ENCODE measurements at places on chromosomes 2 and 18.

- no peak for DNase-seq
These were observed 404.7 kb downstream of the BCL11A start for GRCh38 chr2:60148716-60149115.

DNA sequence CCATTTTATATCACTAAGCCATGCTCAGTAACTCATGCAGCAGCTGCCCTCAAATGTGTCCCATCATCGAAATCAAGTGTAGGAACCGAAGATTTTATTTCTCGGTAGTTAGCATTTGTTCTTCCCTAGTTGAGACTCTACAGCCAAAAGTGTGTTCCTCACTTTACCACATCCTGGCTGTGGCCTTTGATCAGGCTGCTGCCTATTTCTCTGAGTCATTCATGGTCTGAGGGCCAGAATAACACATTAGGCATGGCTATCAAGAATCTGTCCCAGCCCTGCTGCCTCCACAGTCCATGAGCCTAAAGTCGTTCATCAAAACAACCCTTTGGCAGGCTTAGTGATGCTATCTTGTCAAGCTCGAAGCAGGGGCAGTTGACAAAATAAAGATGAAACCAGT, 300.1 kb downstream of the TDRD15 start:
- no peak for DNase-seq

GRCh38 chr18:66674286-66674685, 70.4 kb upstream of the CDH19 start:
- no peak for DNase-seq

DNA sequence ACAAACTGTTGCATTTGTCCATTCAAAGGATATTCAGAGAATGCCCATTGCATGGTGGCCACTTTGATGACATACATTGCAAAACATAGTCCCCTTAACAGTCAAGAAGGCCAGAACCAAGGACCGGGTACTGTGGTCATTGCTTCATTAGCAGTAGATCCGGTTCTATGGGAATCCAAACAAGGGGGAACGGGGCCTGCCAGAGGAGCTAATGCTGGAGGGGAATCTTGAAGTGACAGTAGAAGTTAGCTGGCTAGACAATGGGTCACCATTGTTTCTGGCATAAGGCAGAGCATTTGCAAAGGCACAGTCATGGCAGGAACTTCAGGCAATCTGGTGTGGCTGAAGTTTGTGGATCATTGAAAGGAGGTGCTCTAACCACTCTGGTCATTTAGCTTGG, 279.7 kb downstream of the SS18 start:
- no peak for DNase-seq

DNA sequence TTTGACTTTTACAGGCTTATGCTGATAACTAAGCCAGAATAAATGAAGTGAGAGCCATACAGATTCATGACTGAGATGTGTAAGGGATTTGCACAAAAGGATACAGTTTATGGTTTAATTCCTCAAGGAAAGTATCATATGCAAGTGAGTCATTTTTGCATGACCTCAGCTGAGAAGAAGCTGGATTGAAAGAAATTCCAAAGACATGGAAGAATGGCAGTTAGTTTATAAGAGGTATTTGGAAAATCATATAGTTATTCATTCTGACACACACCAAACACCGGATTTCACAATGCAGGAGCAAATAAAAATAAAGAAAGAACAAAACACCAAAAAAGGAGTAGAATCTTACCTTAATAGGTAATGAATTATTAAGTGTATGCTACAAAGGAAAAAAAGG, 83.2 kb upstream of the RND3 start:
- DNase-seq = no peak

GRCh38 chr2:109143214-109144187, 14.5 kb downstream of the SH3RF3 start:
- no peak for DNase-seq

- DNase-seq = no peak
These were observed 57.3 kb downstream of the VIT start for GRCh38 chr2:36753706-36754221.

- DNase-seq = no peak
These were observed 383.6 kb downstream of the PIK3C3 start for GRCh38 chr18:42338683-42339082.

DNA sequence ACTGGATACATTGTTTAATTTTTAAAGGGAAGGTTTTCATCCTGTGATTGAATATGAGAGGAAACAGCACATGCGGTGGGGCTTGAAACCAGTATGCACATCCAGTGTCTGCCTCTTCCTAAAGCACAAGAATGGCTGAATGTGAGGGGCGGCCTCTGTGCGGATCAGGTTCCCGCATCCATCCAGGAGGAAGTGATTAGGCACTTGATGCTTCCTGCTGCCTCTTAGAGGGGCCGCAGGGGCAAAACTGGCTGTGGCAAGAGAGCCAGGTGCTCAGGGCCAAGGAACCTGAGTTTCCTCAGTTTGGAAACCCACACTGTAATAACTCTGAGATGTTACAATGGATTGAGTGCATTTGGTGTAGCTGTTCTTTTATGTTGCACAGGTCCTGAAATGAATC, 48.8 kb downstream of the THNSL2 start:
- DNase-seq = no peak

DNA sequence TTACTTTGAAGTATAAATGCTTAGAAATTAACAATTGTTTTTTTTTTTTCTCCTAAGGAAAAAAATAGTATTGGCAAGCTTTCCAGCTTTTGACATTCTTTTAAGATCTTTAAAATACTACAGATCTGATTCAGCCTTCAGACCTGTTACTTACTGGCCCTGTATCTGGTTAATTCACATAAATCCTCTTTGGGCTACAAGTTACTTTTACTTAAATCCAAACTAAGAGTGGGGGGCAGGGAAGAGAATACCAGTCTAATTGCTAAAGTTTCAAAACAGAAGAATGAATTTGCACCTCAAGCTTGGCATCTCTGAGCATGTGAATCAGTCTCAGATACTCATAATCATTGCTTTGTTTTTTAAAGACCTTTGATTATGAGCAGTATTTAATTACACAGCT, 386.3 kb downstream of the PARD3B start:
- DNase-seq = no peak

GRCh38 chr2:237299906-237300305, 114.1 kb downstream of the COL6A3 start:
- peak; percentile 66 for DNase-seq

DNA sequence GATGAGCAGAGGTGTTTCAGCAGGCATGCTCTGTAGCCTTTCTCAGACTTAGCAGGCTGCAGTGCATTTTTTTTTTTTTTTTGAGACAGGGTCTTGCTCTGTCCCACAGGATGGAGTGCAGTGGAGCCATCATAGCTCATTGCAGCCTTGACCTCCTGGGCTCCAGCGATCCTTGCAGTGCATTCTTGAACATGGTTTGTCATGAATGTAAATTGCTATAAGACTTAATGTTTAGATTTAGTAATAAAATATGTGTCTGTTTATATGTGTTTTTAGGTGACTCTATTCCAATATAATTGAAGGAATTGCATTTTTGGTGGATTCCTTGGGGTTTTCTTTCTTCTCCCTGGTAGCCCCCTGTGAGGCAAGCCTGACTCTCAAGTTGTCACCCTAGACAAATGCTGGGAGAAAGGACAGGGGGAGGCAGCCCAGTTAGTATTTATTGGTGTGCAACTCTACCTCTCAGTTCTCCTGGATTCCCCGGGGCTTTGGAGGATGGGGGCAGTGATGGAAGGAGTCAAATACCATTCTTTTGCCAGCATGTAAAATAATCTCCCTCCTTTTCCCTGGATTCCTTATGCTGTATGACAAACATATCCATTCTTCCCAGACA, 22.7 kb downstream of the LYPD6B start:
- no peak for DNase-seq

- no peak for DNase-seq
These were observed 267.0 kb downstream of the SRBD1 start for GRCh38 chr2:45344071-45344470.

DNA sequence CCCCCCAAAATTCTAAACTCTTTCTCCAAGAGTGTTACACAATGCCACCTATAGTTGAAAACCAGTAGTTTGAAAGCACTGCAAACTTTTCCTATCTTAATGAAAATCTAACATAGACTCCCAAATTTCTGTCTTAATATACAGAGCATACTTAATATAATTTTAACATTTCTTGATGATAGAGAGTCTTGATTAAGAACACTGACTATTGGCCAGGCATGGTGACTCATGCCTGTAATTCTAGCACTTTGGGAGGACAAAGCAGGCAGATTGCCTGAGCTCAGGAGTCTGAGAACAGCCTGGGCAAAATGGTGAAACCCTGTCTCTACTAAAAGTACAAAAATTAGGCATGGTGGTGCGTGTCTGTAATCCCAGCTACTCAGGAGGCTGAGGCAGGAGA, 34.2 kb downstream of the ASXL2 start:
- DNase-seq = no peak

DNA sequence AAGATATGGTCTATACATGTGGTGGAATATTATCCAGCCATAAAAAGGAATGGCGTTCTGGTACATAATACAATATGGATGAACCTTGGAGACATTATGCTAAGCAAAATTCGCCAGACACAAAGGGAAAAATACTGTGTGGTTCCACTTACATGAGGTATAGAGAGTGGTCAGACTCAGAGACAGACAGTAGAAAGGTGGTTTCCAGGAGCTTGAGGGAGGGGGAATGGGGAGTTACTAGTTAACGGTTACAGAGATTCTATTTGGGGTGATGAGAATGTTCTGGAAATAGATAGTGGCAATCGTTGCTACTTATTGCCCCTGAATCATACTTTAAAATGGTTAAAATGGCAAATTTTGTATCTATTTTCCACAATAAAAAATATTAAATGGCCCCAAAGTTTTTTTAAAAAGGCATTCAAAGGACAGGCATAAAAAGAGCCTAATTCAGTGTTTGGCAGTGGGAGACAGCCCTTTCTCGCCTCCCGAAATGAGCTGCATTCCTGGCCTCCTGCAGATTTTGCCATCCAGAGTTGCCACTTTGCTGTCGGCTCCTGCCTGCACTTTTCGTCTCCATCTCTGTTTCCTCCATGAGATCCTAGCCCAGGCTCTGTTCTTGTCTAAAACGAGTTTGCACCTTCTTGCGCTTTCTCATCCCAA, 13.5 kb downstream of the TNFRSF11A start:
- DNase-seq = no peak

- DNase-seq = no peak
These were observed 47.8 kb downstream of the TFPI start for GRCh38 chr2:187506416-187506815.

DNA sequence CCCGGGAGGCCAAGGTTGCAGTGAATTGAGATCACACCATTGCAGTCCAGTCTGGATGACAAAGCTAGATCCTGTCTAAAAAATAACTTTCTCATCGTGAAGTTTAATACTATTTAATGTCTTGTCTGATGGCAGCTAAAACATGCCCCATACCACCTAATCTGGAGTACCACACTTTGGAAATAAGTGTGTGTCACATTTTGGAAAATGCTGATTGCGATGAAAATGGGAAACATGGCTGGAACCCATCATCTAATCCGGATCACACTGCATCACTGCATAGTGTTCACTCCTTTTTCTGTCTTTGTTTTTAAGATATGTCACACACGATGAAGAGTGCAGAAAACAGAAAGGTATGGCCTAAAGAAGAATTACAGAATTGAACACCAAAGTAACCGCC, 31.2 kb upstream of the ALPP start:
- no peak for DNase-seq

DNA sequence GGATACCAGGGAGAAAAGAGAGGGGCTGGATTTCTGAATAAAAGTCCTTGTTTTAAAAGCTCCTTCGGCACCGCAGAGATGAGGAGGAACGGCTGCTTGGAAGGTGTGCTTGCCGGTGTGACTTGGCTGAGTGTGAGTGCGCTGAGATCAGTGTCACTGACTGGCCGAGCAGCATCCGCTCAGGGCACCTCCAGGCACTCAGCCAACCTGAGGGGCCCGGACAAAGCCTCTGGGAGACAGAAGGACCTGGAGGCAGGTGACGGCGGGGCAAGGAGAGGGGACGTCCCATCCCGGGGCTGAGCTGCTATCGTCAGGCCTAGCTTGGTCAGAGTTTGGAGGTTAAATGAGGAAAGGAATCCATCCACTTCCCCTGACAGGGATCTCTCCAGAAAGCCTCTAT, 16.8 kb upstream of the ALLC start:
- DNase-seq = no peak

DNA sequence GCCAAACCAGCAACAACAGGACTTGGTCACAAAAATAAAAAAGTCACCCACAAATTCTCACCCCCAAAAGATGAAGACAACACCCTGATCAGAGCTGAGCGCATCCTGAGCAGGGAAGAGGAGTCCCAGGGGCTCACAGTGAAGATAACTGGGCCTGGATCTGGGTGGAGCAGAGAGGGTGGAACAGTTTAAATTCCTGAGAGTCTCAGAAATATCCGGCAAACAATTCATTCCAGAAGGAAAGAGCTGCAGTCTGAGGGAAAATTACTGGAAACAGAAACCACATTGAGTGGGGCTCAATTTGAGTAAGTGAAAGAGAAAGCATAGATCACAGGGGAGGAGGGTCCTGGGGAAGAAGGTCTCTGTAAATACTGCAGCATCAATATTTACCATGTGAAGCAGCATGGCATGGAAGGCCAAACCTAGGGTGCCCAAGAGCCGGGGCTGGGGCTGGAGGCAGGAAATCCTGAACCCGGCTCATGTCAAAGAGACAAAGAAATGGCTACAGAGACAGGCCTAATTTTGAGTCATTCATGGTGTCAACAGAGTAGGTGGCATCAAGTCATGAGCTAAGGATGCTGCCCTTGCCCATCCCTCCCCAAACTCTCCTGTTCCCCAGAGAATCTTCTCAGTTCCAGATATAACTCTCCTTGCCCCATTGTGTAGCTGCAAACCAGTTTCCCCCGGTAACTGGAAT, 61.4 kb upstream of the ZBTB7C start:
- no peak for DNase-seq

GRCh38 chr2:109535217-109535946, 78.4 kb downstream of the SEPTIN10 start:
- no peak for DNase-seq

DNA sequence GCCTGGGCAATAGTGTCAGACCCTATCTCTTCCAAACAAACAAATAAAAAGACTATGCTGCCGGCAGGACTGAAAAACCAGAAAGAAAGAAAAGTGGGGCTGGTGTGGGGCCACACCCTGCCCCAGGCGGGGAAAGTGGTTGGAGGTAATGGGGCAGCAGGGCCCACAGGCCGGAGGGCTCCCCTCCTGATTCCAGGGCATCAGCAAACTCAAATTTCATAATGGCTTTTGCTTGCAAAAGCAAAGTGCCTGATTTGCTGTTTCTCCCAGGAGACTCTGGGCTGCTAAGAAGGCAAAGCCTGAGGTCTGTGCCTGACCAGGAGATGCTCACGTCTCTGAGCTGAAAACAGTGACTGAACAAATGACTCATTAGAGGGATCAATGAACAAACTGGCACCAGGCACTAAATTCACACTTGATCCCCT, 121.9 kb downstream of the HDAC4 start:
- peak; percentile 4 for DNase-seq

- DNase-seq = no peak
These were observed 112.1 kb downstream of the PHLPP1 start for GRCh38 chr18:62827397-62827796.

- peak; percentile 51 for DNase-seq
These were observed 61.4 kb downstream of the TGOLN2 start for GRCh38 chr2:85266146-85267041.

DNA sequence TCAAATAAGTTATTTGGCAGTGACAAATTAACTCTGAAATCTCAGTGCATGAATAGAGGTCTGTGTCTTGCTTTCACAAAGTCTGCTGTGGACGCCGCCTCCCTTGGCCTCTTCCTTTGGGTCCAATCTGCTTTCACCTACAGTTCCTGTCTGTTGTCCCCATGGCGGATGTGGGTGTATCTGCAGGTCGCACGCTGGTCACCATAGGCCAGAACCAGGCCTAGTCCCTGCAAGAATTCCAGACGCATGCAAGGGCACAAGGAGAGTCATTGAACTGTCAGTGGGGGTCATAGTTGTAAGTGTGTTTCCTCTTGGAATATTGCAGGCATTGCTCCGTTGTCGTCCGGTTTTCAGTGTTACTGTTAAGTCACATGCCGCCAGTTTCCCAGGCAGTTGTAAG, 7.4 kb downstream of the SOCS6 start:
- DNase-seq = no peak

Measured in NCI-H446 (cell line).